Left forelimb (tissue), 1 donor: ENCODE measurements at places on chromosomes 3 and 15.

DNA sequence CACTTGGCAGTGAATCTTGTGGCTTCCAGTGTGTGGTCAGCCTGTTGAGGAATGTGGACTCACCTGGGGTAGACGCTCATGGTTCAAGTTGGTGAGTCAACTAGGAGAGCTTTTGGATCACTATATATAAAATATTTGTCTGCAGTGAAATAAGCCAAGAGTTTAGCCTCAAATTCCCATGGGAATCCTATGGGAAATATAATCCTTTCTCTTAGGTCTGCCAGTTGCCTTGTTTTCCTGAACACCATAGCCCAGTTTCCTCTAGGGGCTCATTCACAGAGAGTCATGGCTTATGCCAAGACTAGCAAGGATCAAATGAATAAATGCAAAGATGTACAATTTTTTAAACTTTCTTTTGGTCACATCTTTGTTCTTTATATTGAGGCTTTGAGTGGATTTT is 100.1 kb upstream of the NPHP3 start:
- DNase-seq, result no peak

DNA sequence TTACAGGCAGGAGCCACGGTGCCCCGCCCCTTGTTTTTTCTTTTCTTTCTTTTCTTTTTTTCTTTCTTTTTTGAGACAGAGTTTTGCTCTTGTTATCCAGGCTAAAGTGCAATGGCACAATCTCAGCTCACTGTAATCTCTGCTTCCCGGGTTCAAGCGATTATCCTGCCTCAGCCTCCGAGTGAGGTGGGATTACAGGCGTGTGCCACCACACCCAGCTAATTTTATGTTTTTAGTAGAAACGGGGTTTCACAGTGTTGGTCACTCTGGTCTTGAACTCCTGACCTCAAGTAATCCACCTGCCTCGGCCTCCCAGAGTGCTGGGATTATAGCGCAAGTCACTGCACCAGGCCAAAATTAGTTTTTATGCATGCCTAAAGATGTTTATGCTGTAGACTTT is 2.5 kb downstream of the RPL35A start:
- DNase-seq, result no peak

GRCh38 chr3:87595798-87596197 is 319.4 kb upstream of the POU1F1 start:
- no peak for DNase-seq

- DNase-seq, result no peak
These were observed 369.3 kb upstream of the TRIM42 start for GRCh38 chr3:140308535-140308934.

DNA sequence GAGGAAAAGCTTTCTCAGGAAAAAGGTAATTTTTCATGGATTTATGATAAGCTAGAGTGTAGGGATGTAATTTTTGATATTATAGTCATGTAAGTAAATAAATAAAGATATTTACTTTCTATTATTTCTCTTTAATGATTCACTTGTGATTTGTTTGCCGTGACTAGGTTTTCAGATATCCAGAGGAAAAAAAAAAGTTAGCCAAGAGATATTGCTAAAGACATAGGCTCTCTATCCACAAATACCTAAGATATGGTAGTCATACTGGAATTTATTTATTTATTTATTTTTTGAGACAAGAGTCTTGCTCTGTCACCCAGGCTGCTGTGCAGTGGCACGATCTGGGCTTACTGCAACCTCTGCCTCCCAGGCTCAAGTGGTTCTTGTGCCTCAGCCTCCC is 59.9 kb downstream of the AP4E1 start:
- no peak for DNase-seq

GRCh38 chr15:73114064-73114463 is 61.8 kb downstream of the NEO1 start:
- DNase-seq, result no peak

GRCh38 chr3:43499256-43499655 is 122.6 kb downstream of the ANO10 start:
- no peak for DNase-seq

DNA sequence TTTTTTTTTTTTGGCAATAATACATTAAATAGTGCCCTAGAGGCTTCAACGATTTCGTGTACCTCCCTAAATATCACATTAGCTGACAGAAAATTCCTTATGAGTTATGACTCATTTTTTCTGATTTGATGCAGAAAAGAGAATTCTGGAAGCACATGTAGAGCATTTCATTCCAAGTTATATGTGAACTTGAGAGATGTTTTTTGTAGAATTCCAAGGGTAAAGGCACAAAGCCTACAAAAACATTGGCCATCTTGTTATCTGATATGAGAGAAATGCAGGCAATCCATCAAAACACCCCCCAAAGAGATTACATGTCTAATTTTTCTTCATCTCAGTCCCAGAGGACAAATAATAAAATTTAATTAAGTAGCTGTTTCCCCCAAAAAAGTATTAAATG is 6.7 kb upstream of the PFN2 start:
- no peak for DNase-seq

GRCh38 chr3:177338697-177339219 is 141.5 kb upstream of the TBL1XR1 start:
- DNase-seq, result no peak

DNA sequence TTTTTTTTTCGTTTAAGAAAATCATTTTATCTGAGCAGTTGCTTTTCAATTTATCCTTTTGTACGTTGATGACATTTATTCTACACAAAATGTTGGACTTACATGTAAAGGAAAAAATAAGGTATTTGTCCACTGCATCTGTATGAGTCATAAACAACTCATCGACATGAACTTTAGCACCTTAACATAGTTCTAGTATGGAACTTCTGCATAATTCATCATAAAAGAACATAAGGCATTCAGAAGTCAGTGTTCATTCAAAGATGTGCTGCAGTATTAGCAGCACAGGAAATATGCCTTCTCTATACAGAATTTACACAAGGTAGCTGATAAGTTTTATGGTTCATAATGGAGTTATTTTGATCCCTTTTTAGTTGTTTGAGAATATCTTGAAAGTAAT is 801.6 kb downstream of the CADM2 start:
- no peak for DNase-seq

- DNase-seq, result no peak
These were observed 22.7 kb upstream of the NIPA2 start for GRCh38 chr15:22815766-22816165.

- DNase-seq, result no peak
These were observed 65.8 kb downstream of the CTNNB1 start for GRCh38 chr3:41265011-41265545.

DNA sequence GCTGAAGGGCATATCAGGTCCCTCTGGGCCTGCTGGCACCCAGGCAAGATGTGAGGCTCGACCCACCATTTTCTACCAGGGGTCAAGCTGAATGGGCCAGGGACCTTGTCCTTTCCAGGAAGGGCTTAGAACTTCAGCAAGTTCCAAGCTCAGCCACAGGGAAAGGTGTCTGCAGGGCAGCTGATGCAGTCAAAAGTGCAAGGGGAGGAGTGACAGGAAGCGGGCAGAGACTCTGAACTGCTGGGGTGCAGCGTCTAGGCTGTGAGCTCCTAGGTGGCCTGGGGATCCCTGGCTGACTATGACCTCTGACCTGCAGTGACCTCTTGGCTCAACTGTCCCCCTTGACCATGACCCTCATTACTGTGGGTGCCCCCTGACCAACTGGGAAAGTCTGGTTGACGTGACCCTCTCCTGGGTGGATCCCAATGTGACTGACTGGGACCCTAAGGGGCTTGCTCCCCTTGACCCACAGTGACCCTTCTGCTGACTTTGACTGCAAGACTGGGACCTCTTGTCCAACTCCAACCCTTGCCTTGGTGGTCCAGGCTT is 14.4 kb upstream of the SEC13 start:
- DNase-seq, result no peak

DNA sequence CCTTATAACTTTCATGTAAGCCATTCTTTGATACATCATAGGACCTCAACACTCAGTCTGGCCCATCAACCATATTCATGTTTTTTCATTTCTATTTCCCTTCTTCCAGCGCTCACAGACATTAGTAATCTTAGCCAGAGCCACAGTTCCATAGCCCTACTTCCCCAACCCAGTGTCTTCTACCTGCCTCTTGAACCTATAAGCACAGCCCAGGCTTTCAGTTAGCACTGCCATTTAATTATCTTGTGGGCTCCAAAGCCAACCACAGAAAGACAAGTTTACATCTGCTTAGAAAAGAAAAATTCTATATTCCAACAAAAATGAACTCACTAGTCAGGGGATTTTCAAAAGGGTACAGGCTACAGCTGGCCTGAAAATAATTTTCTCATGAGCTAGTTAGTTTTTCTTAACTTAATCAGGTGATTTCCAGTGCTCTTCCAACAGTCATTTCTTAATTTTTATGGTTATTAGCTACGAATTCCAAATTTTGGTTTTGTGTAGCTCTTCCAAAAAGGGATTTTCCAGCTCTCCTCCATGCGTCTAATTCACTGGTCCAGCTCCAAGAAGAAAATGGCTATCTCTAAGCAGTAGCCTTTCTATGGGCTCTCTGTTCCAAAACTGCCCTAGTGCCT is 13.7 kb downstream of the CD200 start:
- no peak for DNase-seq

- no peak for DNase-seq
These were observed 5.4 kb downstream of the NDUFB4 start for GRCh38 chr3:120601554-120601953.

- no peak for DNase-seq
These were observed 17.4 kb upstream of the TKT start for GRCh38 chr3:53273146-53273670.

DNA sequence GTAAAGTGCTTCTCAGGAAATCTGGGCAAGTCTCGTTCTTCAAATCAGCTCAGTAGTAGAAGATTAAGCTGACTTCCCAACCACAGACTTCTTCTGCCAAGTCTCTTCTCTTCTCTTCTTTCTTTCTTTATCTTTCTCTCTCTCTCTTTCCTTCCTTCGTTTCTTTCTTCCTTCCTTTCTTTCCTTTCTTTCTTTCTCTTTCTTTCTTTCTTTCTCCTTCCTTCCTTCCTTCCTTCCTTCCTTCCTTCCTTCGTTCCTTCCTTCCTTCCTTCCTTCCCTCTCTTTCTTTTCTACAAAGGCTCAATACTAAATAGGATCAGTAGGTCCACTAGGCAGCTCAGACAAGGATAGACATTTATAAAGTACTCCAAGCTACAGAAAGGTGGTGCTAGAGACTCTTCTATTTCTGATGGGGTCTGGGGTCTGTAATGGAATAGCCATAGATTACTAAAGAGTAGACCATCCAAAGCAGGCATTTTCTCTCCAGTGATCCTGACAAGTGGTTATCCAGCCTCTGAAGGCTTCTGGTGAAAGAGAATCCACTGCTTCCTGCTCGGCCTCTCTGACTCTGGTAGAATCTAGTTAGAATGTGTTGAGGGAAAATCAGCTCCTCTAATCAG is 100.8 kb downstream of the TPRG1 start:
- DNase-seq, result no peak

DNA sequence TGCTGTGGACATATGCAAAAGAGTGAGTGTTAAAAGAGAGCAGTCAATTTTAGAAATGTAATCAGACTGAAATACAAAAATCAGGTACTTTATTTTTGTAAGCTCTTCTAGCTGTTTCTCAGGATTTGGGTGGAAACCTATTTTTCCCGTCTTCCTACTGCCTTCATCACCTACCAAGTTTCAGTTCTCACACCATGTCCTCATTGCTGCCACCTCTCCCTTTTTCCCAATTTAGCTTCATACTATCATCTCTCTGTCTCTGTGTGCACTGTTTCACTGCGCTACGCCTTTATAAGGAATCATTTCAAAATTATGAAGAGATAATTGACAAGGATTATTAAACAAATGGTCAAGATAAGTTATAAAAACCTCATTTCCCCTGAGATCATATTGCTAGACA is 7.7 kb downstream of the SRP14 start:
- no peak for DNase-seq

GRCh38 chr3:129644836-129645235 is 38.4 kb upstream of the PLXND1 start:
- DNase-seq, result no peak

GRCh38 chr15:70569091-70569713 is 194.2 kb downstream of the UACA start:
- DNase-seq, result no peak

DNA sequence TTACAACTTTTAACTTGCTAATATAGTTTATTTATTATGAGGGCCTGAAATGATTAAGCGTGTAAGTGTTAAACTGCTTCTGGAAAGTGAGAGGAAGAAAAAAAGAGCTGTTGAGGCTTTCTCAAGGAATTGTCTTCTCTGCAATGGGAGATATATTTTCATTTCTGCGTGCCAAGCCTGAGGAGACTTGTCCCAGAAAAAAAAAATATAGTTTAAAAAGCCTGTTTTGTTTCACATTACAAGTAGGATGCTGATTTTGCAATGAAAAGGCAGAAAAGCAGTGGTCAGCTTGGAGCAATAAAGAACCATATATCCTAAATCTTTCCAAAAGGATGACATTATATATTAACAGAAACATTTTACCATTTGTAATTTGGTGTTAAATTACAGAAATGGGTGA is 115.5 kb downstream of the GMNC start:
- DNase-seq, result no peak

DNA sequence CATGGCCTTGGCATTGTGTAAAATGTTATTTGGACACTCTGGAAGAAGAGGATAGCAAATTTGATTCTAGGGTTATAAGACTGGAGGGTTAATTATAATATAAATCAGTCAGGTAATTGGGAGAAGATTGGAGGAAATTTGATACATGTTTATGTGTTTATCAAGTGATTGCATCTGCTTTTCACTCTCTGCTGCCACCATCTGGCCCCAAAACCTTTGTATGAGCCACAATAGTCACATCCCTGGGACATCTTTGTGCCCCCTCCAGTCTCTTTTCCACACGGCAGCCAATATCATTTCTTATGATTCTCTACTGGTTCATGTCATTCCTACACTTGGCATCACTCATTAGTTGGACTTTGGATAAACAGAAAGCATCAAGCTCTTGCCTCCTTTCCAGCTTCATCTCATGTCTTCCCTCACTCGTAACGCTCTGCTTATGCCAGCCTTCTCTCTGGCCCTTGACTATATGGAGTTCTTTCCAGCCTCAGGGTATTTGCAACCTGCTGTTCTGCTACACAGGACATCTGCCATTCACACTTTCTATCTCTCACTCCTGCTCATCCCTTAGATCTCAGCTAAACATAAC is 602.3 kb upstream of the SUCLG2 start:
- no peak for DNase-seq

DNA sequence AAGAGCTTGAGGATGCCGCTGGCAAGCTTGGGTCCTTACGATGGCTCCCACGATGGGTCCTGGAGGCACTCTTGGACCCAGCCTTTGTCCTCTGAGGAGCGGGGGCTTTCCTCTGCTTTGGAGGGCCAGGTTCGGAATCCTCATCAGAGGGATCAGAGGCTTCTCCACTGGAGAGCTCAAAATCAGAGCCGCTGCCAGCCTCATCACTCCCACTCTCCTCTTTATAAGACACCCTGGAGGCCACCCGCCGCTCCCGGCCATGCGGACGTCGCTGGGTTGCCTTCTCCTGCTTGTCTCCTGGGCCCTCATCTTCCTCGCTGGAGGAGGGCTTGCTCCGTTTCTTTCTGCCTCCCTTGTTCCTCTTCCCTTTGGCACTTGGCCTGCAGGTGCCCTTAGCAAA is 20.0 kb downstream of the XPC start:
- no peak for DNase-seq

GRCh38 chr3:27415202-27415601 is 46.0 kb upstream of the NEK10 start:
- DNase-seq, result no peak

GRCh38 chr3:57659806-57660439 is 33.0 kb downstream of the DENND6A start:
- no peak for DNase-seq
